ENCODE measurements at places on chromosomes 16 and 17.
A peak's percentile ranks its signal among the peaks of the same experiment; 100 is the strongest.

- no peak for DNase-seq
These were observed 169.0 kb upstream of the ZFHX3 start for GRCh38 chr16:73216932-73217331.

- no peak for DNase-seq
These were observed 9.8 kb upstream of the MYH3 start for GRCh38 chr17:10666906-10667305.

DNA sequence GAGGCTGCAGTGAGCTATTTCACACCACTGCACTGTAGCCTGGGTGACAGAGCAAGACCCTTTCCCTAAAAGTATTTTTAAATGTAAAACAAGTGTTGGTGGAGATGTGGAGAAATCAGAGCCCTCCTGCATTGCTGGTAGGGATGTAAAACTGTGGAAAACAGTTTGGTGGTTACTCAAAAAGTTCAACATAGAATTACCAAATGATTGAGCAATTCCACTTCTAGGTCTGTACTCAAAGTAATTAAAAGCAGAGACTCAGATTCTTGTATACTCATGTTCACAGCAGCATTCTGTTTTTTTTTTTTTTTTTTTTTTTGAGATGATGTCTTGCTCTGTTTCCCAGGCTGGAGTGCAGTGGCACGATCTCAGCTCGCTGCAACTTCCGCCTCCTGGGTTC lies 141.8 kb downstream of the PITPNC1 start:
- DNase-seq = no peak

DNA sequence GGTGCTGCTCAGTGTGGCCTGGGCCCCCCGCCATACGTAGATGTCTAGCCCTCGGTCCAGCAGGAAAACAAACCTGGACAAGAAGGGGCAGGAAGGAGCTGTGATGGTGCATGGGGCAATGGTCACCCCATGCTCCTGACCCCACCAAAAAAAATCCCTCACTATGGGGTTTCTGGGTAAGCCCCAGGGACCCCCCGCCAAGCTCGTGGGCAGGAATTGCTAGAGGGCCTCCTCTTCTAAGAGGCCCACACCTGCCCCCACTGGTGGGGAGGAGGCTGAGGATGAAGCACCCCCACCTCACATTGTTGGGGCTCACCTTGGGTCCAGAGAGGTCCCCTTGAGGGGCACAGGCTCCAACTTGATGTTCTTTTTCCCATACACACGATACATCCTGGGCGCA lies 9.7 kb downstream of the FLII start:
- DNase-seq = no peak

- DNase-seq = peak; percentile 90
These were observed 7.3 kb downstream of the FMNL1 start for GRCh38 chr17:45228763-45229539.

GRCh38 chr17:42233156-42233555 lies 38.9 kb upstream of the GHDC start:
- DNase-seq = no peak

GRCh38 chr17:63333869-63334268 lies 112.2 kb downstream of the CYB561 start:
- no peak for DNase-seq

- DNase-seq = no peak
These were observed 1.2 kb upstream of the GRB7 start for GRCh38 chr17:39736319-39737165.

GRCh38 chr17:74859459-74860228 lies at the start of gene GRIN2C:
GRIN2C (minus strand) TSS chr17:74859885; CDS start chr17:74855092, 4,793 bp downstream.
- DNase-seq = no peak

GRCh38 chr17:8628172-8628571 lies 2.4 kb downstream of the MYH10 start:
- no peak for DNase-seq

DNA sequence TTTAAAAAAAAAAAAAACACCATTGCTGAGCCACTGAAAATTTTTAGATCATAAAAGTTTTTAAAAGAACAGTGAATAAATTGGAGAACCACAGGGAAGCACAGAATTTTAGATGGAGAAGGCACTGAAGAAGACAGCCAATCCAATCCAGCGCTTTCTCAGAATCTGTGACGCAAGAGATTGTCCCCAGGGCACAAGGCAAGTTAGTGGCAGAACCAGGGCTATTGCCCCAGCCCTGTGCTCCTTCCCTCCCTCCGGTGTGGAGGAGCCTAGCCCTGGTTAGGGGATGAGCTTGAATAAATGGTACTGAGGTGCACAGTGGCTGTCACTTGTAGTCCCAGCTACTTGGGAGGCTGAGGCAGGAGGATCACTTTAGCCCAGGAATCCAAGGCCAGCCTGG lies 108.3 kb downstream of the ZNF423 start:
- DNase-seq = no peak

DNA sequence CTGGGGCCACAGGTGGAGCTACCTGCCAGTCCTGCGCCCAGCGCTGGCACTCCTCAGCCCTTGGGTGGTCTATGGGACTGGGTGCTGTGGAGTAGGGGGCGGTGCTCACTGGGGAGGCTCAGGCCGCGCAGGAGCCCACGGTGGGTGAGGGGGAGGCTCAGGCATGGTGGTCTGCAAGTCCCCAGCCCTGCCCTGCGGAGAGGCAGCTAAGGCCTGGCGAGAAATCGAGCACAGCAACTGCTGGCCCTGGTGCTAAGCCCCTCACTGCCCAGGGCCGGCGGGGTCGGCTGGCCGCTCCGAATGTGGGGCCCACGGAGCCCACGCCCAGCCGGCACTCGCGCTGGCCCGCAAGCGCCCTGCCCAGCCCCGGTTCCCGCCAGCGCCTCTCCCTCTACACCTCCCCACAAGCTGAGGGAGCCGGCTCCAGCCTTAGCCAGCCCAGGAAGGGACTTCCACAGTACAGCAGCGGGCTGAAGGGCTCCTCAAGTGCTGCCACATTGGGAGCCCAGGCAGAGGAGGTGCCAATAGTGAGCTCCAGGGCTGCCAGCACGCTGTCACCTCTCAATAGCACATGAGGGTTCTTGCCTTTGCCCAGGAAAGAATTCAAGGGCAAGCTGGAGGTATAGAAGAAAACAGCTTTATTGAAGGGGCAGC lies 11.0 kb upstream of the EEF2KMT start:
- DNase-seq = no peak

DNA sequence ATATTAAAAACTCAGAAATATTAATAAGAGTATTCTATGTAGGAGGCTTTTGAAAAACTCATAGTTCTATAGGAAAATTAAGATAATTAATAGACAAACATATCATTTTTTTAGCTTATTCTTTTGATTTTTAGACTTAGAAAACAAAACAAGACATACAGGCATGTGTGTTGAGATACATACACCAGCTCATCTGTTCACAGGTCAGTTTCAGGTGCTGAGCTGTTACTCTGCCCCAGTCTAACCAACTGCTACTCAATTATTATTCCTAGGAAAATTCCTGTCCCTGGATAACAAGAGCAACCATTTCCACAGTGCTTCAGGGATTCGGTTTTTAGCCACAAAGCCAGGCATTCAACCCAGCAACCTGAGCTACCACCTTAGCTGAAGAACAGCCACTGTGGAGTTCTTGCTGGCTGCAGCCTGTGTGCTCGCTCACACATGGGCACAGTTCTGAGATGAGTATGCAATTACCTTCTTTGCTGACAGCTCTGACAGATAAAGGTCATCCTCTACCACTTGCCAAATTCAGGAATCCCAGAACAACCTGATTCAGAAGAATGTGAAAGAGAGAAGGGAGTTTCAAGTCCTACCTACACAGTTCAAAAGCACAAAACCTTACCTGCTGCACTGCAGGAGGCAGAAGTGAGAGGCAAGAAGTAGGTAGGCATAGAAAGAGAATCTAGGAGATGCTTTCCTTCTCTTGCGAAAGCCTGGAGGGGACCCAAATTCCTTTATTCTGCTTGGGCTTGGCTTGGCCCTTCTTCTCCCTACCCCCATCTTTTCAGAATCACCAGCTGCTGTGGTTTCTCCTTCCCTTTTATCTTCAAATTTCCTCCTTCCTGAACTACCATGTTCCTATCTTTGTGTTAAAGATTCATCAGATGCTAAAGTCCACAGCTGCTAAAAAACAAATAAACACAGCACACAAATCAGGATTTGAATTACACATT lies 62.7 kb downstream of the TEX2 start:
- peak; percentile 49 for DNase-seq

DNA sequence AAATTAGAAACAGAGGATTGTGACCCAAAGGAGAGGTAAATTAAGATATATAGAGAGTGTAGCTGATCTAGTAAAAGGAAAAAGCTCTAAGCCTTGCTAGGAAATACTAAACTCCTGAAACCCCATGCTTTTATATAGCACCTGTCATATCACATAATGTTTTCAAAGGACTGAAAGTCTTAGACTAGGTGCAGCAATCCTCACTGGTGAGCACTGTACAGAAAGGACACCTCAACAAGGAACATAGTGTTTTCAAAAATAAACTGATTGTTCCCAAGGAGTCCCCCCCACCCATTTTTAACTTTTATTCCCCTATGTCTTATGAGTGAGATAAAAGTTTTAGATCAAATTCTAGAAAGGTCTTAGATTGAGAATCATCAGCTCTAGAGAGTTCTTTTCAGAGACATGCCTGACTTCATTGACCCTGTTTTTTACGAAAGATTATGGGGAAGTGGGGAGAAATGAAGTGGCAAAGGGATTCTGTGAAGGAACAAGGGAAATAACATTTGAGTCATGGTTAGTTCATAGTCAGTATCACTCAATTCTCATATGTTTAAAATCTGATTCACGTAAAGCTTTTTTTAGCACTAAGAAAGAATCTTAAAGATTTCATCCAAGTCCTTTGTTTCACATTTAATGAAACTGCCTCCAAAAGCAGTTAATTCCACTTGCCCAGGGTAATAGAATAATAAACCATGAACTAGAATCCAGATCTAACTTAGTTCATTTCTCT lies 166.4 kb downstream of the CYB561 start:
- no peak for DNase-seq

DNA sequence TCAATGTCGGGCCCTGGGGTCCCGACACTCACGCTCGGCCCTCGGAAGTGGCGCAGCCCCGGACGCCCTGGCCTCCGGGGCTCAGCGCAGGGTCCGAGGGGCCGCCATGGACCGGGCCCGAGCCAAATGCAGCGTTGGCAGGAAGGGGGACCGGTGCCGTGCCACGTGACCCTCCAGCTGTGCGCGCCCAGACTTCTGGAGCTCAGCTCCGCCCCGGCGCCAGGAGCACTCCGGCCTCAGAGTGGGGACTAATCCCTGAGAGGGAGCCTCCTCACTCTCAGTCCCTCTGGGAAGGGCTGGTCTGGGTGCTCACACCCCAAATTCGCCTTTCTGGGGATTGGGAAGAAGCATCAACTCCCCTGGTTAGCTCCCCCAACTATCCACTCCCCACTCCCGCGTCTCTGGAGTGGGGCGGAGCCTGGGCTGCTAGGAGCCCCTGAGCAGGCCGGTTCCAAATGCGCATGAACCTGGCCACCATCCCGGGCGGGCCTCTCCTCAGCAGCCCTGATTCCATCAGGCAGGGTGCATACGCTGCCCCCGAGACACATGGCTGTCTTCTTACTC lies at the start of gene B3GNT9:
Gene B3GNT9, minus strand, starts transcription at position 166 of the 564 bp plus-strand sequence. CDS start 513 bp downstream, outside the sequence.
- DNase-seq = peak; percentile 94

GRCh38 chr16:64712026-64712425 lies 409.8 kb downstream of the CDH11 start:
- DNase-seq = no peak

GRCh38 chr16:67963662-67964321 lies 4.6 kb downstream of the SLC12A4 start:
- no peak for DNase-seq

DNA sequence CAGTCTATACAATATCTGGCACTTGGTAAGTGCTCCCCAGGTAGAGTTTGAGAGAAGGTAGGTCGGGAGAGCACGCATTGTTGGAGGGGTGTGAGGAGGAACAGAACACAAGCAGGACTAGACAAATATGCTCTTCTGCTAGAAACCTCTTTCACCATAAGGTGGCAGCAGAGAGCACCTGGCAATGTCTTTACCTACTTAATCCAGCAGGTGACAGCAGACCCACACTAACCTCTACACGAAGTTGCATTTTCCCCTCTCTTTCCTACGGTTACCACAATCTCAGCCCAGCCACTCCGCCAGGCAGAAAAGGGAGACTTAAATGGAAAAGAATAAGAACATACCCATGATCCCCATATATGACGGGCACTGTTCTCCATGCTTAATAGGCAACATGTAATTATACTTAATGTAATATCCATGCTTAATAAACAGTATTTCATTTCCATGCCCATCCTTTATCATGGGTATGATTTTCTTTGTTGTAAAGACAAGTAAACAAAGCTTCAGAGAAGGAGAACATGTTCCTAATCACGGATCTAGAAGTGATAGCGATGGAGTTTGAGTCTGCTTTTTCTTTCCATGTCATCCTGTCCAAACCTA lies 55.1 kb upstream of the CCL2 start:
- DNase-seq = peak; percentile 75

DNA sequence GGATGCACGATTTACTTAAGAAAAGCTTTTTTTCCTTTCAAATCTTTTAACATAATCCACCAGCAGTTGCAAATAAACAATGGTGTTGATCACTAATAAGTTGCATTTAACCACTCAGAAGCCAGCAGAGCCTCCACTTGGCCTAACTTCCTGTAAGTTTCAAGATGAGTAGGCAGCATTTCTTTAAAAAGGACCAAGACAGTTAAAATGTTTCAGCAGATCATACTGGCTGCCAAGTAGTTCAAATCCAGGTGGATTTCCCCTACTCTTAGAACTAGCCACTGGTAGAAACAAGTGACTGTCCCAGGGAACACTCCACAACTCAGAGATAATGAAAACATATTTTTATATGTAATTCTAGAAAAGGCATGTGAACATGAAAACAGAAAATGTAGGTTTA lies 17.0 kb upstream of the RFFL start:
- no peak for DNase-seq

DNA sequence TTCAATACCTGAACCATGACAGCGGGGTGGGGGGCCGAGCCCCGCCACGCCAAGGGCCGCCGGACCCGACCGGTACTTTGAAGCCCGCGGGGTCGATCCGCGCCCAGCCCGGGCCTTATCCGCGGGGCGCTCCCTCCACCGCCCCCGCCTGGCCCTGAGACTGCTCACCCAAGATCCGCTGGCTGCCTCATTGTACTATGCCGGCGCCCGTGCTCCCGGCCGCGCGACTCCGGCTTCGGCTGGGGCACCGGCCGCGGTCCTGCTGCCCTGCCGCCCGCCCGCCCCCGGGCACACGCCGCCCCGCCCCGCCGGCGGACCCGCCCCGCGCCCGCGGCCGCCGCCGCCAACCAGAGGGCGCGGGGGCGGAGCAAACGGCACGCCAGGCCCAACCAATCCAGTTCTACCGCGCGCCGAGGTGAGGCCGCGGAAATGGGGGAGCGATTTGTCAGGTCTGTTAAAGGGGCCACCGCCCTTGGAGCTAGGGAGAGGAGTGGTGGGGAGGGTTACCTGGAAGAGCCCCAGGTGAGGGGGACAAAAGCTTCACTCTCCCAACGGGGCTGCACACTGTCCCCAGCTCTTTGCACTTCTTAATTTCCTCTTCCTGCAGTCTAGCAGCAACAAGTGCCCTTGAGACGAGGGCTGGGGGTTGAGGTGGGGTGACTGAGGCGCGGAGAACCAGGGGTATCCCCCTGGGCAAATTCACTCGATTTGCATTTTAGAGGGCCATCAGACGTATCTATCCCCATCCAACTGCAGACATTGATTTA lies at the start of gene TEX2:
Gene TEX2, minus strand, starts transcription at position 261 of the 767 bp plus-strand sequence. CDS start 49,043 bp downstream, outside the sequence.
- DNase-seq = peak; percentile 98

GRCh38 chr17:35088881-35089585 lies 25.5 kb upstream of the RFFL start:
- DNase-seq = peak; percentile 92

GRCh38 chr16:8867216-8867931 lies 1.4 kb downstream of the CARHSP1 start:
- no peak for DNase-seq
